Stimulated activated naive CD8-positive, alpha-beta T cell treated with anti-CD3 and anti-CD28 coated beads, Interleukin-15, Interleukin-2, amounts not matched to agents 100 U/mL and 50 U/mL, for 24 hours (primary cell): ENCODE measurements at places on chromosomes 7 and 10.

- no peak for DNase-seq
Observed at GRCh38 chr10:28982974-28983373, 305.7 kb downstream of the BAMBI start.

GRCh38 chr10:63542835-63543575 is 21.8 kb downstream of the REEP3 start:
- DNase-seq, result no peak

DNA sequence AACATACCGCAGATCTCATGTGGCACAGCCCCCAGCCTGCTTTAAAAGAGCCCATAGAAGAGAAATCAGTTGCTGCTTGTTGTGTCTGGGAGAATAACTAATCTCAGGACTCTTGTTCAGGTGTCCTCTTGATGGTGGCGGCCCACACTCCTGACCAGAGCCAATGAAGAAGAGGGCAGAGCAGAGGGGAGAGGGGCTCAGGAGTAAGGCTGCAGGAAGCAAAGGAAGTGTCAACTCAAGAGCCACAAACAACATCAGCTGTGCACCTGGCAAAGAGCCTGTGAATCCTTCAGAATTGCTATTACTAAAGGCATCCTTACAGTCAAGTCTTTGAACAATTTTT is 59.8 kb upstream of the PTN start:
- DNase-seq, result no peak

GRCh38 chr7:96183163-96183670 is 138.7 kb downstream of the SLC25A13 start:
- no peak for DNase-seq

DNA sequence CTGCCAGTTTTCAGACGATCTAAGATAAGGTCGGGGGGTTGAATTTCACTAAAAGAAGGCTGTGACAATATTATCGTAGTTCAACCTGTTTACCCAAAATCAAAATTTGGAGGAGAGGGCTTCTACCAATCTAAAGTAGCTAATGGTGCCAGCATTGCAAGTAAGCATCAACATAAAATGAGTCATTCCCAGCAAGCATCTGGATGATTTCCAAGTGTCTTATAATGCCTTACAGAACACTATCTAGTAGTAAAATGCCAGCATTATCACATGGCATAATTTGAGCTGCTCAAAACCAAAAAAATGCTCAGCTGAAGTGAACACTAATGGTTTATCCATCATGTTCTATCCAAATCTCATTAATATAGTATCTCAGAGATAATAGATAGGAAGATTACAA is 1193.9 kb downstream of the DNAJB9 start:
- DNase-seq, result no peak
